ENCODE measurements at places on chromosomes 2 and 18.

DNA sequence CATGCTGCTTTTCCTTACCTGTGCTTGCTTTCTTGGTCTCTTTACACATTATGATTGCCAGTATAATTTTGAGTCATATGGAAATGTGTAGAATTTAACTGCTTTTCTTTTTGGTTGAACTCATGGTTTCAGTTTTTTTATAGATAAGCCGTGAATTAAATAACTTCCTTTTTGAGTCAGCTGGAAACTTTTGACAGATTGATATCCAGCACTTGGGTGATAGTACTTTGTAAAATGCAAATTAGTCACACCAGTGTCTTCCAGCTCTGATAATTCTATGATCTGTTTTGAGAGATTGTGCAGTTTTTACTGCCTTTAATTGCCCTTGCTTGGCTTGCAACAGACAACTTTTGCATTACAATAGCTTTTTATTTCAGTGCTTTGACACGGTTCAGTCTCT is 86.4 kb downstream of the NCOA1 start:
- DNase-seq, result no peak

GRCh38 chr18:65852273-65852672 is 101.5 kb downstream of the CDH7 start:
- DNase-seq, result peak; percentile 9

GRCh38 chr2:188975497-188976102 is 1.4 kb downstream of the COL3A1 start:
- DNase-seq, result no peak

DNA sequence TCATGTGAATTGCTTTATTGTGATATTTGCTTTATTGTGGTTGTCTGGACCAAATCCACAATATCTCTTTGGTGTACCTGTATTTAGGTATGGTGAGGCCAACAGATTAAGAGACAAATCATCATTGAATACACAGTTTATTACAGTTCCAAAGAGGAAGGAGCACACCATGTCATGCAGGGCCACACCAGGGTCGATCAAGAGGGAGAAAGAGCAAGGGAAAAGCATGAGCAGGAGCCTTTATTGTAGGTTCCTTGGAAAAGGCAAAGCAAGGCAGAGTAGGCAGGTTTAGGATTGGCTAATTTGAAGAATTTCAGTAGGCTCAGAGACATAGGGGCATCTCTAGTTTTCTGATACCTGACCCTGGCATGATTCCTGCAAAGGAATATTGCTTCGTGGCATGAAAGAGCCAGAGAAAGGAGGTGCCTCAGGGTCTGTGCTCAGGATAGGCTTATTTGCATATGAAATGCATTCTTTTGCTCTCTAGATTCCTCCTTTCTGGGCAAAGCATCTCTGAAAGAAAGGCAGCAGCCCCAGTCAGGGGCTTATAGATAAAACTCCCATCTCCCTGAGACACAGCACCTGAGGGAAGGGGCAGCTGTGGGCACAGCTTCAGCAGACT is 214.2 kb upstream of the ERBB4 start:
- DNase-seq, result no peak

DNA sequence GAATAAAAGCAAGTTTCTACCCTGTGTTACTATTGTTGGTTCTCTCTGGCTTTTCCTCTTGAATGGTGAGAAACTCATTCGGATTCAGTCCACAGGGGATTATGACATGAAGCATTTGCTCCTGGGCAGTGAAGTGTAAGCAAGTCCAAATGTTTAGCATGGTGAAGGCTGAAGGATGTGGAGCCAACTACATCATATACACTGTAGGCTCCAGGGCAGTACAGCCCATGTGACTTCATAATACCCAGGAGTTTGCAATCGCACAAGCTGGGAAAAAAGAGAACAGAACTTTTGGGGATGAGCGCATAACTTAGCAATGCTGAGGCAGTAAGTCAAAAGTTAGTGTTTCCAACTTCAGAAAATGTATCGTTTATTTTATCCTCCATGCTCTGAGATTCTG is 695.7 kb upstream of the POU3F3 start:
- DNase-seq, result no peak

- DNase-seq, result no peak
These were observed 160.2 kb upstream of the ALKAL2 start for GRCh38 chr2:447902-448665.

DNA sequence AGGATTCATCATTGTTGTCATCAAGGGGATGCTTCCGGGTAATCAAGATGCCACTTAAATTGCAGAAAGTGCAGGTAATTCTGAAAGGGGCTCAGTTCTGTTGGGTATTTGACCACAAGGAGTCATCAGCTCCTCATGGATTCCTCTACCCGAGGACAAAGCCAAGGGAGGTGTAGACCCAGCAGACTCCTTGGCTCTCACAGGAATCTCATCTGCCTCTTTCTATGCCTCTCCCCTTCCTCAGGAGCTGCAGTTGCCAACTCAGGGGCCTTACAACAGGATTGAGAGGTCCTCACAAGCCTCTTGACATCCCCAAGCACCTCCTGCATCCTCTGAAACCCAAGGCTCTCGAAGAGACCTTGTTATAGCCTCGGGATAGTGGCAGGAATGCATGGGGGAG is 44.0 kb downstream of the ITGB6 start:
- DNase-seq, result no peak

DNA sequence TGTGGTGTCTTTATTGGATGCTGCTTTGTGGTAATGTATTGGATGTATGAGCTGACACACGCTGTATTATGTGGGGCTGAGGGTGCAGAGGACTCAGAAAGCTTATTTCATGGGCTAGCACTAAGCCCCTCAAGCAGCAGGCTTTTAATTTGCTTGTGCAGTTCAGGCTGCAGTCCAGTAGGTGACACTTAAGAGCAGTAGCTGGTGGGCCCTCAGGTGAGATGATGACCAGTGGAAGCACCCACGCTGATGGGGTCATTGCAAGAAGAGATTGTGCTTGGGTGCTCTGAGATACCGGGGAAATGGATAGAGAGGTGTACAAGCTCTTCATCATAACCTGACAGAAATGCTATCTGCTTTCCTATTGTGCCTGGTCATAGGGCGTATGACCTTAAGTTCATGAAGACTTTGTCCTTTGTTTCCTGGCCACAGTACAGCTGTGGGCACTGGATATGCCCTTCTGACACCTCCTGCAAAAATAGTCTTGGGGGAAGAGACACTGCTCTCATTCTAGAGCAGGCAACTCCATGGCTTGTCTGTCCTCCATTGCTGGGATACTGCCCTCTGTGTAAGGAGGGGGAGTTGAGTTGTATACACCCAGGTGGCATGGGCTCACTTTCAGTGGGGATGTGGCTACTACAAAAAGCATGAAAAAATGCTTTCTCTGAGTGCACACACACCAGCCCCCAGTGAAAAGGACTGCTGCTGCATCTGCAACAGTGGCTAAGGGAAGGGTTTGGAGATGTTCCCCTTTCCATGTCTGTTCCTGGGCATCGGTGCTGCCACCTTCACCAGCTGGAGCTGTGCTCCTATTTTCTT is 205.7 kb upstream of the ZSWIM2 start:
- no peak for DNase-seq

GRCh38 chr18:32381761-32382160 is 88.9 kb downstream of the GAREM1 start:
- DNase-seq, result no peak

GRCh38 chr2:129483366-129483765 is 496.1 kb upstream of the RAB6C start:
- no peak for DNase-seq

DNA sequence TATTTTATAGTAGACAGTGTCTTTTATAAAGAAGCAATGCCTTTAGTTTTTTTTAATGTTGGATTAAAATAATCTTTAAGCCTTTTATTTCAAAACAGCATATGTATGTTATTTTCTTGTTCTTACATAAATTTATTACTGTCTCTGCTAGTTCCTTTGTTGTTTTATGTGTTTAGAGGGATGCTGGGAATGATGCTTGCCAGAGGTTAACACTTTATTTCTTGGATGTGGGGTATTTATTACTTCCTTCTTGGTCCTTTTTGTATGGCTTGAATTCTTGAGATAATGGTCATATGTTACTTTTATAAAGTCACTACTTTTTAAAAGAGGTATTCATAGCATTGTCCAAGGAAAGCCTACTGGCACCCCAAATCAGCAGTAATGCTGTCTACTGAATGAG is 63.1 kb downstream of the ANKRD12 start:
- no peak for DNase-seq

DNA sequence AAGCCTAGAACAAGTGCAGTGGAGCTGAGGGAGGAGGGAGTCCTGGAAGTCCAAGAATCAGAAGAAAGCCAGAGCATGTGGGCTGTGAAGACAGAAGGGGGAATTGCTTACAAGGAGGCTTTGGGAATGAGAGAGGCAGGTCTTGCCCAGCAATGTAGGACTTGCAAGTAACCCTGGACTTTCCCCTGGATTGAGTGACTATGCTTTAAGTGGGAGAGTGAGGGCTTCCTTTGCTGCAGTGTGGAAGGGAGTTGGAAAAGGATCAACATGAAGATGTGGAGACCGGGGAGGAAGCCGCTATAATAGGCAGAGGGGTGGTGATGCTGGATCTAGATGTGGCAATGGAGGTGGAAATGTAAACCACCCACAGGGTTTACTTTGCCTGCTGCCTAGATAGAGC is 13.8 kb upstream of the SCYGR1 start:
- DNase-seq, result no peak

DNA sequence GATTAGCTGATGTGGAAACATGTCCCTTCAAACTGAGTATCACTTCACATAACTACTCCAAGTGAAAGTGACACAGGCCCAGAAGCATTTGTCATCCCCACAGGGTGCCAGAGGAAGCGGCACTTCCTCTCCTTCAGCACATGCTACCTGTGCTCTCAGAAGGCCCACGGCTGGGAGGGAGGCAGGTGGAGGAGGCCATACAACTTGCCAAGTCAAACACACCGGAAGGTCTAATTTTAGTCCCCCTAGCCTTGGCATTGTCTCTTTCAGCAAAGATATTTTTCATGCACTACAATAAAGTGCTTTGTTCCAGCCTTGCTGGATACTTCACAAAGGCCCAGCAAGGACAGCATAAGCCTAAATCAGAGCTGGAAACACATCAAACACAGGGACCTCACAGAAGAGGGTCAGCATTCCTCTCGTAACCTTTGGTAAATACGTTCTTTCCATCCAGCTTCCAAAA is 38.0 kb downstream of the VSNL1 start:
- DNase-seq, result no peak

- no peak for DNase-seq
These were observed 23.9 kb downstream of the EFR3B start for GRCh38 chr2:25065768-25066167.

GRCh38 chr2:38504169-38504568 is 98.6 kb downstream of the HNRNPLL start:
- no peak for DNase-seq

DNA sequence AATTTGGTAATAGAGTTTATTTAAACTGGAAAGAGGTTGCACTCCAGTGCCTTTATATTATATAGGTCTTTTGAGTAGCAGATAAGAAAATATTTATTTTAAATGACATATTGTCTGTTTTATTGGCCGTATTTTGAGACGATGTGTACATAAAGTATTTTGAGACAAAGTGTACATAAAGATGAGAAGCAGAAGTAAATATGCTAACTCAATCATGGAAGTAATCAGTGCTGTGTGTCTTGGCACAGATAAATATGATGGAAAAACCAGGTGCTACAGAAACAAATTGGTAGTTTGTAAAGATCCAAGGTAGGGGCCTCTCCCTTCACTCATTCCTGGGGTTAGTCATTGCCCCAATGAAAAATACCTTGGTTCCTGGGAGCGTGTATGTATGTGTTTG is 382.9 kb downstream of the DSEL start:
- no peak for DNase-seq

GRCh38 chr2:152620985-152621384 is 96.3 kb downstream of the PRPF40A start:
- DNase-seq, result no peak

DNA sequence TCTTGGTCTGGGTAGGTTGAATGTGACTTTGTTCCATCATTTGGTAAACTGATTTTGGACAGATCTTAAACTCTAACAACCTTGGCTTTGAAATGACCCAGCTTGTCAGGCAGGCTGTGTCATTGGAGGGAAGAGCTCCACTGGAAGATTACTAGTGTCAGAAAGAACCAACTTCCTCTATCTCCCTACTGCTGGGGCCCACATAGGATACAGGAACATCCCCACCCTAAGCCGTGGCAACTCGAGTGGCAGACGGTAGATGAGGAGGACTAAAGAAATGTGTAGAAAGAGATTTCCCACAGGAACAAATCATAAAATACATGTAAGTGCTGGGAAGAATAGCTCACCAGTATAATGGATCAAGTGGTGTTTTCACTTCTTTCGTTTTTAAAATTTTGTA is 4.3 kb upstream of the G6PC2 start:
- DNase-seq, result no peak

DNA sequence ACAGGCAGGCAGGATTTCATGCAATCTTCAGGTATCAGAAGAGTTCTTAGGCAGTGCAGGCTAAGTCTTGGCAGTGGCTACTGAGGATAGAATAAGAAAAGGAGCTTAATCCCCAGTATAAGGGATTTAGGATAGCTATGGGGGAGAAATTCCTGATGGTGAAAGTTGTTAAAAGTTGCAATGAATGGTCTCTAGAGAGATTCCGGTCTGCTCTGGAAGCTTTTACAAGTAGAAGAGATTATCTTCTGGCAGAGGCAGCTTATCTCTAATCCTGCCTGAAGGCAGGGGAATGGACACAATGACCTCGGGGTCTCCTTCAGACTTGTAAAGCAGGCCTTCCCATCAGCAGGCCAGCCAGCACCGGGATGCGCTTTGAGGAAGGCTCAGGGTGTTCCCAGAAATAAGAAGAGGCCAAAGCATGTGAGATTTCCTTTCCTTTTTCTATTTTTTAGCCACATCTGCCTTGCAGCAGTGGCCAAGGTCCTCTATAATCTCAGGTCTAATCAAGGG is 253.9 kb upstream of the KLHL29 start:
- no peak for DNase-seq

DNA sequence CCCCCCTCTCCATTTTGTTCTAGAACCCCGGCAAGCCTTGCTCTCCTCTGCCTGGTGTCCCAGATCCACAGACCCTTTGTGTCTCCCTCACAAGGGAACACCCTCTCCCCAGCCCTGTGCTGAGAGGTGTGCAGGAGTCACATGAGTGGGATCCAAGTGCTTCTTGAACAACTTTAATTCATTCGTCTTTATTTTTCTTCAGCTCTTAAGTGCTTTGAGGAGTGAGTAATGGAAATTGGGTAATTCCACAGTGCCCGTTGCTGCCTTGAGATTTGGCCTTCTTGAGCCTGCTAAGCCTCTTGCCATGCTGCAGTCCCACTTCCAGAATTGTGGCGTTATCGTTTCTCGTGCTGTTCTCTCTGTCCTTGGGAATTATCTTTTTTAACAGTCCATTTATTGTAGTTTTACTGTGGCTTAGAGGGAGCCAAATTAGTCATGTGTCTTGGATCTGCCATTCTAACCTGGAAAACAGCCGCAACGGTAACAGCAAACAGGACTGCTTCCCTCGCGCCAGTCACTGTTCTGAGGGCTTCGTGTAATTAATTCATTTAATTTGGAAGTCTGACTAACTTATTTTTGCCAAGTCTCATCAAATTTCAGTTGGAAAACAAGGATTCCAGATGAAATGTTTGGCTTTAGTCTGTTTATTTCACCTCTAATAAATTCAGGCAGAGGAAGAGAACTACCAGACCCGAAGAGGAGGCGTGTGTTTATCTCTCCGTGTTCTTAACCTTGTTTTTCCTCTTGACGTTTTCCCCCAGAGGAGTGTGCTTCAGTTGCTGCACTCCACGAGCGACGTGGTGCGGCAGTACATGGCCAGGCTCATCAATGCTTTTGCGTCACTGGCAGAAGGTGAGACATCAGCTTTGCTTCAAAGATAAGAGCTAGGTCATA is 72.0 kb downstream of the ARMC9 start:
- no peak for DNase-seq
